ENCODE measurements at places on chromosomes 7 and 10.

DNA sequence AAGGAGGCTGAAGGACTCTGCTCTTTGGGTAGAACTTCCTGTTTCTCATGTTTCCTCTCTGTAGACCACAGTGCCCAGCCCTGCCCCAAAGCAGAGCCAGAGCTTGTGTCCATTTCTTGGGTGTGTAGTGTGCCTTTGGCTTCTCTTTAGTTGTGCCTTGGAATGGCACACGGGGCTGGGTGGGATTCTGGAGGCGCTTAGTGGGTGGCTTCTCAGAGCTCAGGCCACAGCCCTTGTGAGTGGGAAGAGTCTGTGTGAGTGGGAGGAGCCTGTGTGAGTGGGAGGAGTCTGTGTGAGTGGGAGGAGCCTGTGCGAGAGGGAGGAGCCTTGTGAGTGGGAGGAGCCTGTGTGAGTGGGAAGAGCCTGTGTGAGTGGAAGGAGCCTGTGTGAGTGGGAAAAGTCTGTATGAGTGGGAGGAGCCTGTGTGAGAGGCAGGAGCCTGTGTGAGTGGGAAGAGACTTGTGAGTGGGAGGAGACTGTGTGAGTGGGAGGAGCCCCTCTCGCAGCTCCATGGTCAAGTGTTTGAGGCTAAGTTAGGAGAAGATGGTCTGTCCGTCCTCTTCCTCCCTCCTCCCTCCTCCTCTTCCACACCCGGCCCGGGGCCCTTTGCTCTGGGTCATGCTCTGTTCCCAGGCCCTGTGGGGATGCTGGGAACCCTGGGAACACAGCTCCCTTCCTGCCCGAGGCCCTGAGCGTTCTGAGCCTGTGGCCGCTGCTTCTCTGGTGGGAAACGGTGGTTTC is 153.0 kb downstream of the GRK5 start:
- no peak for DNase-seq

GRCh38 chr10:48536156-48536500 is 68.7 kb downstream of the ARHGAP22 start:
- DNase-seq: no peak

- no peak for DNase-seq
These were observed 102.1 kb downstream of the WDFY4 start for GRCh38 chr10:48786606-48787282.

- DNase-seq: no peak
These were observed 155.3 kb upstream of the INHBA start for GRCh38 chr7:41858201-41858600.

- DNase-seq: no peak
These were observed 177.6 kb downstream of the PTPN20 start for GRCh38 chr10:47088656-47089354.

DNA sequence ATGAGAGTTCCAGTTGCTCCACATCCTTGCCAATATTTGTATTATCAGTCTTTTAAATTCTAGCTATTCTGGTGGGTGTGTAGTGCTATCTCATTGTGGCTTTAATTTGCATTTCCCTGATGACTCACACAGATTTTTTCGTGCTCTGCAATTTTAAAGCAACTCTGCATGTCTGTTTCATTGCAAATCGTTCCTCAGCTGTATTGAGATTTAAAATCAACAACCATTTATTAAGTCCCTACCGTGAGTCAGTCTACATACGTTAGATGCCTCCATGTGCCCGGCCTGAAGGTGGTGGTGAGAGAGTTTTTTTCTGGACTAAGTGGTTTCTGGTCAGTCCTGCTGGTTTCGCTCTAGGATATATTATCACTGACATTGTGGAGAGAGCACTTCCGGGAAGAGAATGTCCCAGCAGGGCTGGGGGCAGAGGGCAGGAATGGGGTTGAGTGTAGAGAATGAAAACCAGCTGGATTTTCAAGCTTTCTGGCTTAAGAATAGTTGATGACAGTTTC is 8.4 kb upstream of the HYCC1 start:
- DNase-seq: no peak

DNA sequence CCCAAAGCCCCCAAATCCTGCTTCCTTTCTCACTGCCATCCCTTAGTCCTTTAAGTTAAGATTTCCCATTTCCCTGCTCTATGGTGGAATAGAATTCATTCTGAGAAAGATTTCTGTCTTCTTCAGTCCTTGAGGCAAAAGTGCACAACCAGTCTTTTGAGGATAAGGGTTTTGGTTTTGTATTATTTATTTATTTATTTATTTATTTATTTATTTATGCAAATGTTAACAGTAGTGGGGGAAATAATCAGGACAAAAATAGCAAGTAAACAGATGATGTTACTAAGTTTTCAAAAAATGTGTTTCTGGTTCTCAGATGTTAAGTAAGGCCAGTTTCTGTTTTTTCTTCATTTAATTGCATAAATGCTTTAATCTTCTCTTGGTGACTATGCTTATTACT is 84.2 kb downstream of the GLCCI1 start:
- DNase-seq: no peak

- DNase-seq: no peak
These were observed 95.2 kb downstream of the CLEC2L start for GRCh38 chr7:139618482-139619366.

DNA sequence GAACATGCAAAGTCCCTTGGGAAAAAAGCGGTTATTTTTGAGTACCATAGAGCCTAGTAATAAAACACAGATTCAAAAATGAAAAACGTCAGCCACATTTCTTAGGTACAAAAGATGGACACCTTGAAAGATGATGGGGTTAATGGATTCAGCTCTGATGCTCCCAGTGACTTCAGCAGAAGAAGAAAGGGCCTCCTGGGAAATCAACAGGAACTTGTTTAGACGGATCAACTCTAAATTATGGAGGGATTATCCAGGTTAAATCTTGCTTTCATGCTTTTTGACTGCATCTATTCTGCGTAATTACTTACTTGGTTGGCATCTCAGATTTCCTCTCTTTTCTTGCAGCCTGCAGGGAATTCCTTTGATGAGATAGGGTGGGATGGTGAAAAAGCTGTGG is 82.5 kb downstream of the TMEM178B start:
- no peak for DNase-seq

GRCh38 chr10:78450239-78450638 is 416.6 kb downstream of the RPS24 start:
- DNase-seq: no peak

DNA sequence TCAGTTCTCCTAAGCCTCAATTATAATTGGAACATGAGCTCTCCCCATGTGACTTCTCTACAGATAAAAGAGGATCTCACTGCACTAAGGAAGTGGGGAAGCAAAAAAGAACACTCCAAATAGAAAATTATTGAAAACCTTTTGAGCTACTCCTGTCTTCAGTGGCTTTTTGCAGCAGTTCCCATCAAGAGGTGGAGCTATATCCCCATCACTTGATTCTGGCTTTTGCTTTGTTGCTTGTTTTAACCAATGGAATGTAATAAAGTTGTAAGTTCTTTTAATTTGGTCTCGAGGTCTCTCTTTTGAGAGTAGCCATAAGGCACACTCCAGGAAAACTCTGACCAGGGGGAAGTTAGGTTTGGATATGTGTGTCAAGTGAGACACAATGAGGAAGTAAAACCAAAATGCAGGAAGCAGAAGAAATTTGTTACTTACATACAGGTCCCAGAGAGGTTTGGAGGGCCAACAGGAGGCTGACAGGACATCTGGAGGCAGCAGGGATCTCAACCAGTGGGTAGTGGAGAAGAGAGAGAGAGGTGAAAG is 569.4 kb downstream of the HTR7 start:
- DNase-seq: no peak

GRCh38 chr7:30923009-30923773 is 11.5 kb downstream of the AQP1 start:
- DNase-seq: no peak

DNA sequence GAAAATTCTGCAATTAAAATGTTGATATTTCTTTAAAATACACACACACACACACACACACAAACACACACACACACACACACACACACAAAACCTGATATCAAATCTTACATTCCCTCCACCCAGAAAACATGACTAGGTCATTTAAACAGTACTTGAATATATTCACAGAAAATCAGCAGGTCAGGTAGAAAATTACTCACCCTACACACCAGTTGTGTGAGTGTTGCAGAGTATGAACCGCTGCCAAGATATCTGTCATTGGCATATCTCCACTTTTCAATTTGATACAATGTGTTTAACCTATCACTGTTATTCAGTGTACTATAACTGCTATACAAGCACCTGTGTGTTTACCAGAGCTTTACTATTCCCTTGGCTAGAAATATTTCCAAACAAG is 283.6 kb upstream of the LRRTM3 start:
- DNase-seq: no peak

DNA sequence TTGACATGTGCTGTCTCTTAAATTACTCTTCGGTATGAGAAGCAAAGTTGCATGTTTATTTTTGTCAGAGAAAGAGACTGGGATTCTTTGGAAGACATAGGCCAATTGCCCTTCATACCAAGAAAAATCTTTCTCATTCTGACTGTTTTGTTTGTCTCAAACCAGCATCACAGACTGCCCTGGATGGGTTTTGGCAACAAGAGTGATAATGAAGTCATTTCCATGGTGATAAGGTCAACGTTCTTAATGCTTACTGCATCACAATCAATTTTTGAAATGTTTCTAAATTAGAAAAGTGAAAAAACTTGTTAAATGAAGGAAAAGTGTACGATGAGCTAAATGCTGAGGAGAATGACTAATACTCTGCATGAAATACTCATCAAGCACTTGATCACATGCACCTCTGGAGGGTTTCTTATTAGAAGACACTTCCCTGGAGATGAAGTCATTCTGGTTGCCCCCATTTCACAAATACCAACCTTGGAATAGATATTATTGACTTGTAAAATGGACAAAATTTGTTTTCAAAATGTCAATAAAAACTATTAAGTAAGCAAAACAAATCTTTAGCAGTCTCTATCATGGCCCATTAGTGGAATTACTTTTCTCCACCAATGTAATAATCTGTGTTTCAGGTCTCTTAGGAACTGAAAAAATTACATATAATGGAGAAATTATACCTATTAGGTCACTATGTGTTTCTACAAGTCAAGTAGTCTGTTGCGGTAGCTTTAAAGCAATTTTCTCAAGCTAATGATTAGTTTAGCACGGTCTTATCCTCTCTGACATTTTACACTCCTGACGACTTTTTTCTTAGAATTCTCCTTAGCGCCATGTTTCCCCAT is 19.9 kb upstream of the SEC61G start:
- no peak for DNase-seq

DNA sequence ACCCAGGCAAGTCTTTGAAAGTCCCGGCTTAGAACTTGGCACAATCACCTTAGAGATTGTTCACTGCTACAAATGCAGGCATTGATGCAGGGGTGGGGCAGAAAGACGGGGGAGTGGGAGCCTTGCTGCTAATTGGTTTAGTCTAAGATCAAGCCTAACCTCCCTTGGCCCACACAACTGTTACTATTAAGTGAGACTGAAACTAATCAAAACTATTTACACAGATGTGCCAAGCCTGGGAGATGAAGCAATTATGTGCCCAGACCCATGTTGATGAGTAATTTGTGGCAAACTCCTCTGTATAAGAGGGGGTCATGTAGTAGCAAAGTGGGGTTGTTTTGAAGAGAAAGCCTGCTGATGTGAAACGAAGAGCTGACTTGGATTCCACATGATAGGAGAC is 178.2 kb upstream of the ITGB1 start:
- DNase-seq: no peak

GRCh38 chr7:137670222-137671064 is 176.3 kb downstream of the DGKI start:
- no peak for DNase-seq

DNA sequence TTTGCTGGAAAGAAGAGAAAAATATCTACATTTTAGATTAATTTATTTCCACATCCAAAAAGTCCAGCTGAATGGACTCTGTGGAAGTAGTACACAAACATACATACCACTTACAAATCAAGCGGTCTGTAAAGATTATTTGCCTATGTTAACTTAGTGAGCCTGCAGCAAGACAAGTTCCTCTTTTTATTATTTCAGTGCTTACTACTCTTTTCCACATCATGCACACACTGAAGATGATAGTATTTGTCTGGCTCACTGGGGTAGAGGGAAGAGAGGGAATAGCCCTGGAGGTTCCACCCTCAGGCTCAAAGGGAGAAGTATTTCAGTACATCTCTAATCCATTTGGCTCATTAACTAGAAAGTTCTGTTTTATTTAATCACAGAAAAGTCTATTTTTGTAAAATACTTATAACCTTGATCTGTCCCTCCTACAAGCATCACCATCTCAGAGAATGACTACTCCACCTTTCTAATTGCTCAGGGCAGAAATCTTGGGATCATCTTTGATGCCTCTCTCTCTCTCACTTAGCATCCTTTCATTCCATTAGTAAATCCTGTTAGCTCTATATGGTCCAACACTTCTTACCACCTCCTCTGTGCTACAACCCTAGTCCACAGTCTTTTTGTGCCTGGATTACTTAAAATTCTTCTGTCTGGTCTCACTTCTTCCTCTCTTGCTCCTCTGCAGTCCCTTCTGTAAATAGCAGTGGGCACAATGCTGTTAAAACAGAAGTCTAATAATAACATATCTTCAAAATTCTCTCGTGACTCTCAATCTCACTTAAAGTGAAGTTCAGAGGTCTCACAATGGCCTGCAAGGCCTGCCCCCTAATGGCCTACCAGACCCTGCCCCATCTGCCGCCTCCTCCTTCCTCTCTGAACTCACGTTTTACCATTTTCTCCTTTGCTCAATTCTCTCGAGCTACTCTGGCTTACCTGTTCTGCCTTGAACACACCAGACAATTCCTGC is 64.3 kb upstream of the CCDC6 start:
- DNase-seq: no peak

DNA sequence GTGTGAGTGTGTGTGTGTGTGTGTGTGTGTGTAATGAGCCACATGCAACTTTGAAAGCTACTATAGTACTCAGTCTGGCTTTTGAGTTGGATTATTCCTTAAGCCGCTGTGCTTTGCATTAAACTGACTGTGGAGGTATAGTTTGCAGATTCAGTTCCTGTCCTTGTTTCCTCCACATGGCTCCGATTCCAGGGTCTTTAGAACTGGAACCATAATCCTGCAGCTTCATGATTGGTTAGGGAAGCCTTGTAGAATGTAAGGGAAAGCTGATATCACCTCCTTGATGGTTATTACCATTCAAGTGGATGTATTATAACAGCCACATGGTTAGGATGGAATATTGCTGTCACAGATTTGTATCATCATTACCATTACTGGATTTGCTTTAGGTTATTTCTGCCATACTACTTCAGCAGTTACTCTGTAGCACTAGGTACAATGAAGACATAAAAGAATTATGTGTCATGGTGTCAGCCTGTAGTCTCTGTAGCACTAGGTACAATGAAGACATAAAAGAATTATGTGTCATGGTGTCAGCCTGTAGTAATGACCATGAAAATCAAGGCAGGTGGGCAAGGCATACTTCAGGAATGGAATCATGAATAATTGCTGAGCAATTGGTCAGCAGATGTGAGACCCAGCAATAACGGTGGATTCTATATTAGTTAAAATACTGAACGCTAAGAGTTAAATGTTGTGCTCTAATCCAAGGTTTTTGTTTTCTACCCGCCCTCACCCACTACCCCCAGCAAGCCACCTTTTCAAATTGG is 275.1 kb upstream of the FZD1 start:
- no peak for DNase-seq
